ENCODE measurements at places on chromosomes 11 and 22.

- no peak for DNase-seq
- H3K27me3 ChIP-seq: no peaks in the 10 kb centered on the region
- H3K27ac ChIP-seq: no peak overlapping the region
- no peaks in the 10 kb centered on the region for H3K4me1 ChIP-seq
- no peaks in the 10 kb centered on the region for H3K36me3 ChIP-seq
Observed at GRCh38 chr11:26584818-26585217, 12.8 kb upstream of the MUC15 start.

- H3K4me3 ChIP-seq: no peak overlapping the region
- DNase-seq: no peak
- no peak overlapping the region for H3K27ac ChIP-seq
- H3K4me1 ChIP-seq: no peaks in the 10 kb centered on the region
- H3K27me3 ChIP-seq: no peaks in the 10 kb centered on the region
Observed at GRCh38 chr11:28701760-28702449, 593.7 kb downstream of the METTL15 start.

GRCh38 chr22:28171712-28172111, 252.7 kb upstream of the PITPNB start:
- no peaks in the 10 kb centered on the region for H3K27me3 ChIP-seq
- no peak for DNase-seq
- H3K27ac ChIP-seq: no peak overlapping the region
- H3K36me3 ChIP-seq: no peaks in the 10 kb centered on the region

GRCh38 chr11:106815209-106815608, 203.1 kb downstream of the GUCY1A2 start:
- H3K27me3 ChIP-seq: no peaks in the 10 kb centered on the region

DNA sequence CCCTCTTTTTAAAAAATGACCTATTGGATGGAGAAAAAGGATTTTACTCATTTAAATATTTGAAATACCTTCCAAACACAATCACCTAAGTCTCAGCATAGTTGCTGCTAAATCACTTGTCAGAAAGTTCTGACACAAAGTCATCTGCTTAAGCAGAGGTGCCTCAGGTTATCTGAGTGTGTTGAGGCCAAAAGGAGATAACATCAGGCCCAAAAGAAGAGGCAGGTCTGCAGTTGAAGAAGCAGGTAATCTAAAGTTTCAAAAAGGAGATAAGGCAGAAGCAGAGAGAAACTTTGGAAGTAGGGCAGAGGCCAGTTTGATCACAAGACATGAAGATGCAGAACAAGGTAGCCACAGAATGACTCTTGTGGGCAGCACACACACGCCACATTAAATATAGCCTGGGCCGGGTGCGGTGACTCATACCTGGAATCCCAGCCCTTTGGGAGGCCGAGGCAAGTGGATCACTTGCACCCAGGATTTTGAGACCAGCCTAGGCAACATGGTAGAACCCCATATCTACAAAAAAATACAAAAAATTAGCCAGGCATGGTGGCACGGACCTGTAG, 175.7 kb upstream of the API5 start:
- H3K36me3 ChIP-seq: no peaks in the 10 kb centered on the region
- no peaks in the 10 kb centered on the region for H3K4me1 ChIP-seq
- H3K27me3 ChIP-seq: no peaks in the 10 kb centered on the region
- H3K27ac ChIP-seq: no peak overlapping the region
- H3K4me3 ChIP-seq: no peak overlapping the region
- no peak for DNase-seq

GRCh38 chr11:75910426-75911145, 95.6 kb downstream of the UVRAG start:
- no peaks in the 10 kb centered on the region for H3K4me1 ChIP-seq
- H3K27me3 ChIP-seq: no peaks in the 10 kb centered on the region
- no peak overlapping the region for H3K27ac ChIP-seq
- H3K36me3 ChIP-seq: peaks cover 11% of the 10 kb centered on the region

GRCh38 chr11:76880314-76880713, 19.6 kb downstream of the ACER3 start:
- no peak overlapping the region for H3K4me3 ChIP-seq
- H3K4me1 ChIP-seq: peaks cover 1% of the 10 kb centered on the region
- no peak overlapping the region for H3K27ac ChIP-seq
- no peaks in the 10 kb centered on the region for H3K36me3 ChIP-seq
- no peaks in the 10 kb centered on the region for H3K27me3 ChIP-seq

GRCh38 chr11:106925245-106925644, 93.0 kb downstream of the GUCY1A2 start:
- no peak overlapping the region for H3K4me3 ChIP-seq
- no peak for DNase-seq
- H3K4me1 ChIP-seq: no peaks in the 10 kb centered on the region
- no peak overlapping the region for H3K27ac ChIP-seq

Measured in CD4-positive, alpha-beta T cell (primary cell).